Right forelimb (tissue), 1 donor: ENCODE measurements at places on chromosomes 4 and X.

- DNase-seq, result no peak
These were observed 106.8 kb downstream of the STOX2 start for GRCh38 chr4:184011826-184012380.

DNA sequence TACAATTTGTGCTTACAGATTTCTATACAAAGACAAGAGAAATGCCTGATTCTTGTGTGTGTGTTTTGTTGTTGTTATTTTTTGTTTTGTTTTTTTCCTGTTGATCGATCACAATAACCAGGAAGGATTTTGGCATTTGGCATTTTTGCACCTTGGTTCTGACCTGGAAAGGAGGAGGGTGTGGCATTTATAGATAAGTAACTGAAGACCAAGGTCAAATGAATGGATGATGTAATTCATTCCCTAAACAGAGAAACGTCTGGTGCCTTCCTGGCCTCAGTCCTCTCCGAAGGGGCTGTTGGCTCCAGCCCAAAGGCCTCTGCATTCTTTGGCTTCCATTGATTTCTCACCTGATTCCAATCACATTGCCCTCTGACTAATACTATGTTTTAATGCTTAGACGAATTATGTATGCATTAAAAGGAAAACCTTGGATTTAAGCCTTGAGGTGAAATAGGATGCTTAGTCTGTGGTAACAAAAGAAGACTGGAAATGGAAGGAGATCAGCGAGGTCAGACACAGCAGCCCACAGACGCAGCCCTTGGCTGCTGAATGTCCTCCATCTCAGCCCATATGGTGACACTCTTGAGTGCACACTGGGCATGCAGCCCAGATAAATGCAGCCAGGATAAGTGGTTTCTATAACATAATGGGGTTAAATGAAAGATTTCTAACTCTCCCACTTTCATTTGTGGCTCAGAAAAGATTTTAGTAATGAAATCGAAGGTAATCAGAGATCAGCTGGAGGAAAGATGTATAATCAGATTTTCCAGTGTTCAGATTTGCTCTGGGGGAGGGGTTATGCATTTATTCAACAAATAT, 60.5 kb upstream of the TRIM2 start:
- no peak for DNase-seq

DNA sequence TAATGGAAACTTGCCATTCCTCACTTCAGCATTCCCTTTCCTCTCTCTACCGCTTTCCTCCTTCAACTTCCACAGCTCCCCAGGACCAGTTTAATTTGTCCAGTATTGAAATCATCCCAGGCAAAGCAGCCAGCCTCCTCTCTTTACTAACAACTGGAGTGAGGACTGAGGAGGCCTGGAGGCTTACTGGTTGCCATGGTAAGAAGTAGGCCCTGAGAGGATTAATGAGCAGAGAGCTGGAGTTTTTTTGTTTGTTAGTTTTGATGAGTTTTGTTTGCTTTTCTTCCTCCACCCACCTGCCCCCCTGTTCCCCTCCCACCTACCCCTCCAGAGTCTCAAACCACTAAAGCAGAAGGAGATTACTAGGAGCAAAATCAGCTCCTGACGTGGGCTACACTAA, 29.5 kb upstream of the PLP1 start:
- no peak for DNase-seq

DNA sequence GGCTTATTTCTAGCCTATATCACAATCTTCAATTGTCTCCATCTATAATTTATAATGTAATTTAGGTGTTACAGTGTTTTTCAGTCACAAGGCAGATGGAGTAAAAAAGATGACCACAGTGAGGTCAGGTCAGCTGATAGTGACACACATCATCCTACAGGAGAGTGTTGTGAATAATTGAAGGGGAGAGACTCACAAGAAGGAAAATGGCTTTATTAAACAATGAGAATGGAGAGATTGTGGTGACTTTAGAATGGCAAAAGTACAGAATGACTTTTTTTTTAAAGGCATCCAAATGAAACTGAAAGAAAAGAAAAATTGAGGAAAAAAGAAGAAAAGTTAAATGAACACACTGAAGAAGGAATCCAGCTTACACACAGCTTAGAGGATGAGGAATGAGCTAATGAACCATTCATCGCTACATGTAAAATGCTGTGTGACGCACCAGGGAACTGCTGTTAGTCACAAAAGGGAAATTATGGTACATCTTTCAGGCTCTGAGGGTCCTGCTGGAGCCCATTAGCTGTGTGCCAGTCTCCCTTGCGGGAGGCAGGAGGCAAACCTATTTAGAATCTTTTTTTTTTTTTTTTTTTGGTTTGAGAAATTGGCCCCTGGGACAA, 56.6 kb downstream of the SPRY1 start:
- no peak for DNase-seq

GRCh38 chrX:116198810-116199209, 28.3 kb downstream of the AGTR2 start:
- DNase-seq, result no peak

GRCh38 chrX:21655901-21656586, 2.1 kb downstream of the KLHL34 start:
- DNase-seq, result no peak

DNA sequence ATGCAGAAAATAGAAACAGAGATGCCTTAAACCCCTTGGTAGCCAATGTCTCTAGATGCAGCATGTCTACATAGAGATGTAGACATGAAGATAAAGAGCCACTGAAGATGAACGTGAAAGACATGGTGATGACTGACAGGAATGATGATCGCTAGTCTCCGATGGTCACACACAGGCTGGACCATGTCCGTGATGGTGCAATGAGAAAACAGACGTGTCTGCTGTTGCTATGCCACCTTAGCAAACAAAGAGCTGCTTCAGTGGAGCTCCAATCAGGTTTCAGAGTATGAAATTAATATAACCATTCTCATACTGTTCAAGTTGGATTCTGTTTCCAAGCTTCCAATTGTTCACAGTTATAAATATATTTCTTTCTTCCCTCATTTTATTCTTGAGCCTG, 256.5 kb downstream of the CAMK2D start:
- no peak for DNase-seq

DNA sequence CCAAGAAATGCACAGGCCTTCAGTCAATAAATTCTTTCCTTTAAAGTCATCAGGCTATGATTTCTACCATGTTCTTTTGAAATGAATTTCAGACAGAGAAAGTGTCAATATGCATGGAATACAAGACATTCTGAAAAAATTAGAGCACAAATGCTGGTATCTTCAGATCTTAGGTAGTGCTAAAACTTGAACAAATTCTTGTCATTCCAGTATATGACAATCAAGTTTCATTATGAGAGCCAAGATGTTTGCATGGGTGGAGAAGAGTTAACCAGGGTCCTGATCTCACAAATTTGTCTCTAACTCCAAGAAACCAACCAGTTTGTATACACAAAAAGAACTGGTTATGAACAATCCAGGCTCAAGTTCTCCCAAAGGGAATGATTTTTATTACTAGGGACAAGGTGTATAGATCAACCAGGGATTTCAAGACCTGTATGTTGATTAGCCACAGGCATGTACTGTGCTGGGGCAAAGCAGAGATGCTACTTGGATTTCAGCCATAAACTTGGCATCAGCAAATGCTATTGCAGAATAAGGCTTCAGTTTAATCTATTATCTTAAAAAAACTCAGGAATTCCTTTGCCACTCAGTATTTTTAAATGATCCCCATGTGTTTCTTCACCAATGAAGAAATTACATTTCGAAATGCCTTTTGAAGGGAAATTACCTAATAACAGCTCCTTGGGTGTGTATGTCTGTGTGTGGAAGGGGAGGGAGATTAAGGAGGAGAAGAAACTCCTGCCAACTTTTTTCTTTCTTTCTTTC, 69.7 kb downstream of the FANCB start:
- no peak for DNase-seq

DNA sequence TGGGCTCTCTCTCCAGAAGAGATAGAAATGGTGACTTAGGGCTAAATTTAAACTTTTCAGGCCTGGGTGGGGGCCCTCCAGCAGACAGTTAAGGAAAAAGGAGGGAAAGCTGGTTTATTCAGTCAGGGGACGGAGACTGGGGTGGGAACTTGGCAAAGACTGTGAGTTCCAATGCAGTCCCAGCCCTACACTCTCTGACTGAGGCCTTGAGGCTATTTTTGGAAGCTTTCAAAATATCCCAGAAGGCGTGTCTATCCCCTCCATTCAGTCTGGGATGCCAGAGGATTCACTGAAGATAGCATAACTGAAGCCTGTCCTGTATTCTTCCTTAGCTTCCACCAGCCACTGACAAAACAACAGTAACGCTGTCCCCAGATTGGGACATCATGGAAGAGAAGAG, 32.1 kb upstream of the MSN start:
- peak; percentile 43 for DNase-seq

DNA sequence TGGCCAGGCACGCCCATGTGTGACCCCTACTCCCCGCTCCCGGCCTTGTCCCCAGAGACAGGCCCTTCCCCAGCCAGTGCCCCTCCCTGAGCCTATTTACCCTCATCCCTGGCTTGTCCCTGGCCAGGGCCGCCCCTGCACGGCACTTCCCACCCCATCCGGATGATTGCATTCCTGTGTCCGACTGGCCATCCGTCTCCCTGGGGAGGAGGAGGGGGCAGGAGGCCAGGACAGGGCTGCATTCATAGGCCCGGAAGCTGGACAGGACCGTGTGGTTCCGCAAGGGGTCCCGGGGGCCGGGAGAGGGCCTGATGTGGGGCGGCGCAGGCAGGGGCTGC, 22.8 kb downstream of the CTBP1 start:
- DNase-seq, result no peak

DNA sequence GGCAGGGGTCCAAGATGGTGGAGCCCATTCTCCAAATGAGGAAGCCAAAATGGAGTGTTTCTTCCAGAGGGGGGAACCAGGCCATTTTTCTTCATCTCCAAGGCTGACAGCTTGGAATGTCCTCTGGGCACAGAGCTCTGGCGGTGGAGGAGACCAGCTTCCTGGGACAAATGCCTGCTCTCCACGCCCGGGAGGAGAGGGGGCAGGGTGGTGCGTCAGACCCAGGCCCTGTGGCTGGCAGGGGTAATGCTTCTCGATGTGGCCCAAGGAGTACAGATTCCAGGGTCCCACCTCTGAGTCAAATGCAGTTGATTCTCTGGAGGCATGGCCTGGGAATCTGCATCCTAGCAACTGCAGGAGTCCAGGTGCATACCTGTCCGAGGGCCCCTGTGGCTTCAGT, 44.6 kb upstream of the ADRA2C start:
- DNase-seq, result no peak

GRCh38 chr4:122503214-122503613, 46.7 kb upstream of the IL2 start:
- DNase-seq, result no peak

DNA sequence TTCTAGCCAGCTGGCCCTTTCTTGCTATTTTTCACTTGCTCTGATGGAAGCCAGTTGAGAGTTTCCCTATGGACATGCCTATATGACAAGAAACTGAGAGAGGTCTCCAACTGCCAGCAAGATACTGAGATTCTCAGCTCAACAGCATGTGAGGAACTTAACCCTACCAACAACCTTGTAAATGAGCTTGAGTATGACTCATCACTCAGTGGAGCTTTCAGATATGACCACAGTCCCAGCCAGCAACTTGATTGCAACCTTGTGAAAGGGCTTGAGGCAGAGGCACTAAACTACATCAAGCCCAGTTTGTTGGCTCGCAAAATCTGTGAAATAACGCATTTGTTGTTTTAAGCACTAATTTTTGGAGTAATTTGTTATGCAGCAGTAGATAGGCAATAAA, 175.8 kb downstream of the COMMD8 start:
- DNase-seq, result no peak

DNA sequence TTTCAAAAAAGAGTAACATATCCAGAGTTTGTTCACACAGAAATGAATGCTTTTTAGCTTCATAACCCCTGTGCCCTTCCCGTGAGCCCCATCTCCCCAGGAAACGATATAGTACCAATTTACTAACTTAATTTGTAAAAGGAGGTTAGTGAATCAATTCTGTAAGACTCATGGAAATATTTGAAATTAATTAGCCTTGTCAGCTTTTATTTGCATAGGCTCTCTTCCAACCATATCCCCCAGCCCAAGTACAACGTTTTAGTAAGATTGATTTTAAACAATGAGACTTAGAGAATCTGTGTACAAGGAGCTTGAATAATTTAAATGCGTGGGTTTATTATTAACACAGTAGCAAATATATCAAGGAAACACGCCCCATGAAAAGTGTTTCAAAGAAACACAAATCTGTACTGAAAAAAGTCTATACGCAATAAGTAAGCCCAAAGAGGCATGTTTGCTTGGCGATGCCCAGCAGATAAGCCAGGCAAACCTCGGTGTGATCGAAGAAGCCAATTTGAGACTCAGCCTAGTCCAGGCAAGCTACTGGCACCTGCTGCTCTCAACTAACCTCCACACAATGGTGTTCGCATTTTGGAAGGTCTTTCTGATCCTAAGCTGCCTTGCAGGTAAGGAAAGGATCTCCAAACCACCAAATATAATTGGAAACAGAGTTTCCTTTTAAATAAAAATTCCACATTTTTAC, at the start of gene VSIG1:
Gene VSIG1, plus strand, starts transcription at position 512 of the 703 bp plus-strand sequence. Its CDS starts 66 bp downstream, at position 578.
- DNase-seq, result no peak

- no peak for DNase-seq
These were observed 98.3 kb downstream of the SORBS2 start for GRCh38 chr4:185713731-185714130.

DNA sequence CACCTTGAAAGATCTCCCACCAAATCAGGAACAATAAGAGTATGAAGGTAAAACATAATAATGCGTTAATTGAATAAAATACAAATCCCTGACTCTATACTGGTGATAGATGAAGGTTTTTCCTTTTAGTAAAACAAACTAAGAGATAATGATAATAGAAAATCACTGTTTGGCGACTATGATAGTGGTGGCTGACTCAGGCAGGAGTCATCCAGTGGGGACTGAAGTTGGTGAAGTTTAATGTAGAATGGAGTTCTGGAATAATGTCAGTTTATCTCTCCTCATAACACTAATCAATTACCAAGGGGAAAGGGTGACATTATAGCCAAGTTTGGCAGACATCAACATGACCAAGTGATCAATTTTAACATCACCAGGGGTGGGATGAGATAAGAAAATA, 21.3 kb downstream of the ABCG2 start:
- no peak for DNase-seq

- peak; percentile 52 for DNase-seq
These were observed 30.9 kb upstream of the HSD17B13 start for GRCh38 chr4:87353592-87353991.

- no peak for DNase-seq
These were observed 74.6 kb downstream of the MAP3K15 start for GRCh38 chrX:19440713-19441112.
